ENCODE measurements at places on chromosomes 7 and 10.

- no peak for DNase-seq
These were observed 2.1 kb downstream of the CHST3 start for GRCh38 chr10:71966046-71967004.

GRCh38 chr7:116037401-116037800, 6.8 kb upstream of the TFEC start:
- no peak for DNase-seq

GRCh38 chr10:79266084-79266483, 81.2 kb upstream of the PPIF start:
- no peak for DNase-seq

DNA sequence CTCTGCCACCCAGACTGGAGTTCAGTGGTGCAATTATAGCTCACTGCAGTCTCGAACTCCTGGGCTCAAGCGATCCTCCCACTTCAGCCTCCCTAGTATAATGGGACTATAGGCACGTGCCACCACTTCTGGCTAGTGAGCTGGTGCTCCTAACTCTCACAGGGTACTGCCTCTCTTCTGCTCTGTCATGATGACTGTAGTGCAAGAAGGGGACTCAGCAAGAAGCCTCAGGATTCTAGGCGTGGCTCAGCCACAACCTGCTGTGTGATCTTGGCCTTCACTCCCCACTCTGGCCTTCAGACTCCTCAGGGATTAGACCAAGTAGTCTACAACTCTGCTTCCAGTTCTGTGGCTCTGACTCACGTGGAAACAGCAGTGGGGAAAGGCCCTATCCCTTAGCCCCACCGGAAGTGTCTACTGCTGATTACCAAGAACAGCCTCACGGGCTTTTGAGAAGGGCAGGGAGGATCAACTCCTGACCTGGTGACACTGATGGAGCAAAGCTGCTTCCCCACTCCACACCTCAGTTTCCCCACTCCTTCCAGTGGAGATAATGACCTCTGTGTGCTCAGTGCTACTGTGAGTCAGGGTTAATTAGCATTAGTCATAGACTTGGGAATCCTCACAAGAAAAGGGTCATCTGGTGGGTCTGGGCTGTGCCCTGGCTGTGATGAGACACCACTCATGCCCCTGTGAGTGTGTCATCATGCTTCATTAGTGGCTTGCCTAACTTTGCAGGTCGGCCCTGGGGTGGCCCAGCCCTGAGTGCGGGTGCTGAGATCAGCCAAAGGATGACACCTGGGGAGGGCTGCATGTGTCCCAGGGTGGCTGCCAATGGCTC, 41.1 kb downstream of the ZC3HC1 start:
- no peak for DNase-seq

DNA sequence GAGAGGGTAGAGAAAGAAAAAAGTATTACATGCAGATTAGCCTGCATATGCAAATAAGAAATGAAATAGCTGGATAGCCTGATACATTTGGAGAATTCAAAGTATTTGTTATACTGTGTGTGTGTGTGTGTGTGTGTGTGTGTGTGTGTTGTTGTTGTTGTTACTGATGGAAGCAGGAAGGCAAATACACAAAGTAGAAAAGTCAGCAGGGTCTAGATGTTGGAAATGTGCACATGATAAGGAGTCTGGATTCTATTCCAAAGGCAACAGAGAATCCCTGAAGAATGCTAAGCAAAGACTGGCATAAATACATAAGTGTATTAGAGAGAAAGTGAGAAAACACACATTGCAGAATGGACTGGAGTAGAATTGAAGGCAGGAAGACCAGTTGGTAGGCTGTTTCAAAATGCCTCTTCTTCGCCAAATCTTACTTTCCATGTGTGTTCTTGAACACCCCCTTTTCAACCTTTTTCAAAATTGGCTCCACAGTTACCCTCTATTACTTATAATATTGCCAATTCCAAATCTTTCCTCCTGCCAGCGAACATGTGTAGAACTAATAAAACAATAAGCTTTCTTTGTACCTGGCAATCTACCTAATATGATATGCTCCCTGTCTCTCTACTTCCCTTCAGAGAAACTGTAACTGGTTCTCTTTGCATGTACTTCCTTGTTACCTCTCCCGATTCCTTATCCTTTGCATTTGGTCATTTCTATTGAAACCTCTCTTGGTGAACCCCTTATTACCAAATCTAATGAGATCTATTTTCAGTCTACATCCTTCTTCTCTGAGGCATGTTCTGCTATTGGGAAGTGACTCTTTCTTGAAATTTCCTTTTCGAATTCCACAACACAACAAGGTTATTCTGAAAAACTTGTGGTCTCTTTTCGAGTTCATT, 6.2 kb downstream of the CPED1 start:
- no peak for DNase-seq

DNA sequence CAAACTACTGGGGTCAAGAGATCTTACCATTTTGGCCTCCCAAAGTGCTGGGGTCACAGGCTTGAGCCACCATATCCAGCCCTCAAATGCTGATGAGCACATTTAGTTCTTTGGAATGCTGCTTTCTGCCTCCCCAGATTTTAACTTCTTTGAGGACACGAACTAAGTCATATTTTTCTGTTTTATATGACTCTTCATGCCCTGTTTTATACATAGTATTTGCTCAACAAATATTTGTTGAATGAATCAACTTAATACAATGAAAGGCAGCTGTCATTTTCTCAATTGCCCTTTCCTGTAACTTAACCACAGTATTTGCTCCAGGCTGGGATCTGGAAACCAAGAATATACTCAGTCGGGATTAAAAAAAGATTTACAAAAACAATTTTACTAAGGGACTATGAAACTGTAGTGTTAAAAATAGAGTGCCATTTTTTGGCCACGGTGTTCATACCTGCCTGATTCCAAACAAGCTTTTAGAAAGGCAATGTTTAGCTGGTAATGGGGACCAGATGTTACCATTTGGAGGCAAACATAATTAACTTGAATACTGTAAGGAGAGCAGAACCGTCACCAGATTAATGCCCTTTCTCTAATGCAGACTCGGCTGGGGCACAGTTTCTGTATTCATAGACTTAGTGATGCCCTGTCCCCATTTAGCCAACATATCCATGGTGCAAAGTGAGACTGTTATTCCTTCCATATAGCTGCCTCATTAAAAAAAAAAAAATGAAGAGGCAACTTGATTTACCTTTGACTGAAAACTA, 117.6 kb downstream of the NRP1 start:
- DNase-seq: no peak
